Left cardiac atrium (tissue), 4 donors: ENCODE measurements at places on chromosomes 13 and 19. TPM values are rescaled to one million over a fixed set of nuclear protein-coding genes. Genes with fewer than 3 reads are reported as not detected.

DNA sequence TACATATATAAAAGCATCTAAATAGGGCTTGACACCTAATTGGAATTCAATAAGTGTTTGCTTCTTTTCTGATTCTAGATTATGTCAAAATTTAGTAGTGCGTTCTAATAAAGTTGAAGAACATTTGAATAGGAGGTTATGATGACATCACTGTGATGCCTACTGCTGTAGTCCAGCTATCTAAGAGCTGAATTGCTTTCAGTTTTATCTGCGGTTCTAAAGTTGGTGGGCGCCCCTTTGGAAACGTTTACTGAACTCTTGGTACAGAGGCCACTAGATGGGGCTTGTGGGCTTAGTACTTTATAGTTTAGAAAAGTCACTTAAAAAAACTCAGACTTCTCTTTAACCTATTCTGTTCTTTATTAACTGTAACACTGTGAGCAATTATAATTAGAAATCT is 776.9 kb downstream of the GPC5 start:
- peak; percentile 20 for DNase-seq

- no peak for DNase-seq
Measured at GRCh38 chr13:52696566-52696965, 43.1 kb downstream of the CNMD start.

- no peak for DNase-seq
Measured at GRCh38 chr19:35414442-35414841, 33.6 kb upstream of the FFAR2 start.

LILRB5 gene
- 21.4 TPM for total RNA-seq

GGN gene
- 0.34 TPM for total RNA-seq

LINGO3 gene
- not detected for total RNA-seq

CD79A gene
- total RNA-seq: 0.68 TPM

ZNF667 gene
- total RNA-seq: 4.9 TPM
